ENCODE measurements at places on chromosomes 3 and 15. TPM values are rescaled to one million over a fixed set of nuclear protein-coding genes. Genes with fewer than 3 reads are reported as not detected.

Gene GALNT15
- not detected for total RNA-seq

Gene COL6A5
- total RNA-seq = not detected

Gene FSD2
- total RNA-seq = not detected

Gene CHST2
- total RNA-seq = 0.81 TPM

Gene ZCWPW2
- total RNA-seq = not detected

Gene EXOG
- 10.9 TPM for total RNA-seq

Gene LRRN1
- not detected for total RNA-seq

Gene SERINC4
- total RNA-seq = 0.10 TPM

Gene GOLGA6L7
- total RNA-seq = not detected

Gene RMDN3
- total RNA-seq = 23.2 TPM

Gene FANCD2OS
- total RNA-seq = not detected

Gene USP50
- not detected for total RNA-seq

Gene PARP9
- total RNA-seq = 5.3 TPM

Gene FAM81A
- 13.3 TPM for total RNA-seq

Gene POC1A
- total RNA-seq = 19.4 TPM

Gene CMC1
- 48.9 TPM for total RNA-seq

Gene SNTN
- total RNA-seq = not detected

Gene MSL2
- total RNA-seq = 7.6 TPM

Gene FETUB
- total RNA-seq = 0.26 TPM

Gene C3orf62
- 1.5 TPM for total RNA-seq

Gene AP3B2
- 0.49 TPM for total RNA-seq

Gene CACNA2D3
- total RNA-seq = not detected

Gene C2CD4A
- not detected for total RNA-seq

Gene RPS27L
- total RNA-seq = 395 TPM

Gene GOLGA6B
- not detected for total RNA-seq

Gene FGF7
- total RNA-seq = not detected

Gene CELF6
- total RNA-seq = 0.09 TPM

Gene ACTRT3
- 2.5 TPM for total RNA-seq

Gene TMEM41A
- total RNA-seq = 18.9 TPM

Gene SPINK8
- total RNA-seq = not detected

Gene AQP9
- not detected for total RNA-seq

Gene MIX23
- 79.3 TPM for total RNA-seq

Gene ADAMTS7
- total RNA-seq = 2.5 TPM

Gene CNOT10
- total RNA-seq = 28.5 TPM

Gene ETV5
- total RNA-seq = 27.0 TPM

Gene ABHD6
- 14.5 TPM for total RNA-seq

Gene ABHD2
- total RNA-seq = 69.1 TPM

Gene CCDC39
- not detected for total RNA-seq

Gene DOCK3
- total RNA-seq = 0.38 TPM

Gene ITIH1
- not detected for total RNA-seq

Gene ARL14
- total RNA-seq = 1.2 TPM

Gene DYNLT2B
- total RNA-seq = 29.0 TPM

Gene SNX1
- 73.1 TPM for total RNA-seq

Gene MEIS2
- total RNA-seq = 9.7 TPM

Gene ANKRD63
- total RNA-seq = not detected

Gene DPP8
- total RNA-seq = 31.4 TPM

Gene CHAC1
- total RNA-seq = 7.5 TPM

Gene SCAMP2
- total RNA-seq = 60.5 TPM

Gene IGF2BP2
- 9.9 TPM for total RNA-seq

Gene UNC13C
- not detected for total RNA-seq

Gene SEMA3F
- 11.0 TPM for total RNA-seq

Gene TF
- total RNA-seq = 0.93 TPM

Gene ILDR1
- not detected for total RNA-seq

Measured in A549 treated with RU486 at 1 μM for 4 hours (cell line).